Mesendoderm (in vitro differentiated cells): ENCODE measurements at places on chromosomes 11 and 22.

DNA sequence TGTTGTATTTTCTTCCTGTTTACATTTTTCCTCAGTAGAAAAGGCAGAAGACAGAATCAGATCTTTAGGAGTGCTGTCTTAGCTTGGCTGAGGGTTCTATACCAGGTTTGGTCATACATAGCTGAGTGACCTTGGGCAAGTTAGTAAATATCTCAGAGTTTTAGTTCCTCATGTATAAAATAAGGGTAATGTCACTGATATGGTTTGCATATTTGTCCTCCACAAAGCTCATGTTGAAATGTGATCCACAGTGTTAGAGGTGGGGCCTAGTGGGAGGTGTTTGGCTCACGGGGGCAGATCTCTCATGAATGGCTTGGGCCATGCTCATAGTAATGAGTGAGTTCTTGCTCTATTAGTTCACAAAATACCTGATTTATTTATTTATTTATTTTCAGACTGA is 7.5 kb upstream of the HTR3A start:
- no peak for DNase-seq

GRCh38 chr11:43393765-43394355 is 35.1 kb downstream of the TTC17 start:
- DNase-seq, result no peak

GRCh38 chr11:47325271-47326041 is 27.0 kb downstream of the MYBPC3 start:
- no peak for DNase-seq

DNA sequence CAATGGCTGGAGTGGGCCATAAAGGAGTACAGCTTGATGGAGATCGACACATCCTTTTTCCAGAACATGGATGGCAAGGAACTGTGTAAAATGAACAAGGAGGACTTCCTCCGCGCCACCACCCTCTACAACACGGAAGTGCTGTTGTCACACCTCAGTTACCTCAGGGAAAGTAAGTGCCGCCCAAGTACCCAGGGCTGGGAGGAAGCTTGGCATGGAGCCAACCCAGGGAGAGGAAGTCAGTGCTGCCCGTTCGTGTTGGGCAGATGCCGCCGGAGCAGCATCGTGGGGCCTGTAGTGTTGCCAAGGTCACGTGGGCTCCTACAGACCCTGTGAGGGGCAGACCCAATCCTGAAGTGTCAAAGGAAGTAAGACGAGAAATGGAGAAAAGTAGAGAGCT is 78.9 kb downstream of the FLI1 start:
- DNase-seq, result no peak

- DNase-seq, result no peak
Observed at GRCh38 chr11:118703563-118704106, 24.2 kb upstream of the TREH start.

GRCh38 chr11:2580061-2580421 is 119.8 kb downstream of the KCNQ1OT1 start:
- DNase-seq, result no peak

DNA sequence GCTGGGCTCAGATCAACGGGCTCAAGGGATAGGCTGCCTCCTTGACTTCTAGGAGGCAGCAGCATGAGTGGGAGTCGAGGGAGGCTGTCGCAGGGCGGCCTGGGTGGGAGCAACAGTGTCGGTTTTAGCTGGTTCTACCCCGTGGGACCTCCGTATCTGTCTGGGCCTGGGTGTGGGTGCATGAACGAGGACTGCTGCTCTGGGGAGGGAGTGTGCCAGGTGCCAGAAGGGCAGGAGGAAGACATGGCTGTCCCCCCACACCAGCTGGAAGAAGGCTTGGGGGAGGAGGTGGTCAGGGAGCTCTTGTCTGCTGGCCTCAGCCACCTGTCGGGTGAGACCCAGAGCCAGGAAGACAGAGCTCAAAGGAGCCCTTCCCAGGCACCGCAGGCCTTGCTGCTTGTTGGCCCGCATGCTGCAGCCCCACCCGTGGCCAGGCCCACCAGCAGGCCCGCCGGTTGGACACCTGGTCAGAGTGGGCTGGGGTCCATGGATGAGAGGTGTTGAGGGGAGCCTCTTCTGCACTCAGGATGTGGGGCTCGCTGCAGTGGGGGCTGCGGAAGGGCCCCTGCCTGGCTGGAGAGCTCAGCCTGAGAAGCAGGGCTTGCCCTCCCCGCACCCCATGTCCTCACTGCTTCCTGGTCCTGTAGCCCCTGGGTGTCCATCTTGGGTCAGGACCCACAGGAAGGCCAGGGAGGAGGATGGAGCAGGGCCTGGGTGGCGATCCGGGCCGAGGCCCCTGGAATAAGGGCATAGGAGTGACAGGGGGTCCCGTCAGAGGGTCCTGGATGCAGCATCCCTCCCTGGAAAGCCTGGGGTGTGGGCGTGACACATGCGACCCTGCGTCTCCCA is 3.4 kb downstream of the CEND1 start:
- no peak for DNase-seq
